ENCODE measurements at places on chromosomes 1 and 21.

- DNase-seq = peak; percentile 28
Observed at GRCh38 chr1:1099506-1100183, 16.2 kb downstream of the C1orf159 start.

GRCh38 chr1:206734499-206735142 lies 36.0 kb upstream of the IL19 start:
- peak; percentile 73 for DNase-seq

DNA sequence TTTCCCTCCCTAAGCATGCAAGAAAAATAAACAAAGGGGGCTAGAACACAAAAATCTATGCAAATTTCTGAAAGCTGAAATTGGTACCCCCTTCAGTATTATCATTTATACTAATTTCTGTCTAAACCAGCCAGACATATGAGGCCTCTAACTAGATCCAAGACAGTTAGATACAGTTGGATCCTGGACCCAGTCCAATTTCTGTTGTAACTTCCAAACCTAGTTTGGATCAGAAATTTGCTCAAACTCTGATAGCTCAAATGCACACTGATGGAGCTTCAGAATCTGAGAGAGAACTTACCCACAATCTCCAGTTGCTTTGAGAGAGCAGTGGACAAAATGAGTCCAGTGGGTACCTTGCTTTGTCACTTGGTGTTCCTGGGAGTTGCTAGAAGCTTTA lies 11.9 kb downstream of the CEP350 start:
- DNase-seq = no peak

DNA sequence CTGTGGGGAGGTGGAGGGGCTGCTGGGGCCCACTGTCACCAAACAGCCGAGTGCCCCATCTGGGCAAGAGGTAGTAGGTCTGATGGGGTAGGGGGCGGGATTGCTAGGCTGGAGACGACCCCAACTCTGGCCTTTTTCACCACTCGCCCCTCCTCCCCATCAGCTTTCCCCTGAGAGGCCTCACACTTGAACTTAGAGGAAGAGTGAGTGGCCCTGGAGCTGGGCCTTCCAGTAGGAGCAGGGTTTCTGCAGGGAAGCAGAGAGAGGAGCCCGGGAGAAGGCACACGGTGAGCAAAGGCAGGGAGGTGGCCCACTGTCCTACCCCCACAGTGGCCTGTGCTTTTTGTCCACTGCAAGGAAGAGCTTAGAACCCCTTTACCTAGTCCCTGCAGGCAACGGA lies 111.9 kb upstream of the WNT4 start:
- no peak for DNase-seq

GRCh38 chr1:89198081-89198480 lies 661 bp downstream of the GBP4 start:
- no peak for DNase-seq

DNA sequence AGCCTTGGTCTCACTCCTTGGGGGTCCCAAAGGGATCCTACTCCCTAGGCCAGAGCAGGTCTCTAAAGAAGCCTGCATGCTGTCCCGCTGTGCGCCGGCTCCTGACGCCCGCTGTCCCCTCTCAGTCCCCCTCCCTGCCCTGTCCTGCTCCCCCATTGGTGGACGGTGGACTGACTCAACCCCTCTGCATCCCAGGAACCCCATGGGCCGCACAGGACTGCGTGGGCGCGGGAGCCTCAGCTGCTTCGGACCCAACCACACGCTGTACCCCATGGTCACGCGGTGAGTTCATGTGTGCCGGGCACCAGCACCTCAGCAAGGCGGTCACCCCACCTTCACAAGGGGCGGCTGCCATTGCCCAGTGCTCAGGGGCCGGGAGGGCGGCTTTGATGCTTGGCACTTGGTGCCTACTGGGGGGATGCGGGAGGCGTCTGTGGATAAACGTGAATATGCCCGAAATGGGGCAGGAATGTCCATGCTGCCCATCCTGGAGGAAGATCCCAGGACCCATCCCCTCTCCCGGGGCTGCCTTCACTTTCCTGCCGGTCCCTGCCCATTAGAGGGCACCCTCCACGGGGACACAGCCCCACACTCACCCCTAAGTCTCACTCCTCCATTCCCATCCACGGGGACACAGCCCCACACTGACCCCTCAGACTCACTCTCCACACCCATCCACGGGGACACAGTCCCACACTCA lies 20.2 kb upstream of the LRRC3 start:
- no peak for DNase-seq

GRCh38 chr1:84969489-84970250 lies 27.2 kb downstream of the MCOLN2 start:
- peak; percentile 93 for DNase-seq

- DNase-seq = no peak
Observed at GRCh38 chr1:17423781-17424245, 15.7 kb downstream of the RCC2 start.

- no peak for DNase-seq
Observed at GRCh38 chr1:170686291-170686690, 22.4 kb downstream of the PRRX1 start.

- no peak for DNase-seq
Observed at GRCh38 chr1:61561666-61562065, 163.3 kb downstream of the TM2D1 start.

GRCh38 chr1:189405419-189405818 lies 1072.2 kb downstream of the BRINP3 start:
- DNase-seq = no peak

GRCh38 chr1:108601708-108602410 lies 42.0 kb downstream of the EEIG2 start:
- DNase-seq = no peak

GRCh38 chr1:233215135-233215760 lies 80.3 kb downstream of the PCNX2 start:
- DNase-seq = no peak

- DNase-seq = peak; percentile 38
Observed at GRCh38 chr1:39003281-39003680, 12.2 kb downstream of the AKIRIN1 start.

DNA sequence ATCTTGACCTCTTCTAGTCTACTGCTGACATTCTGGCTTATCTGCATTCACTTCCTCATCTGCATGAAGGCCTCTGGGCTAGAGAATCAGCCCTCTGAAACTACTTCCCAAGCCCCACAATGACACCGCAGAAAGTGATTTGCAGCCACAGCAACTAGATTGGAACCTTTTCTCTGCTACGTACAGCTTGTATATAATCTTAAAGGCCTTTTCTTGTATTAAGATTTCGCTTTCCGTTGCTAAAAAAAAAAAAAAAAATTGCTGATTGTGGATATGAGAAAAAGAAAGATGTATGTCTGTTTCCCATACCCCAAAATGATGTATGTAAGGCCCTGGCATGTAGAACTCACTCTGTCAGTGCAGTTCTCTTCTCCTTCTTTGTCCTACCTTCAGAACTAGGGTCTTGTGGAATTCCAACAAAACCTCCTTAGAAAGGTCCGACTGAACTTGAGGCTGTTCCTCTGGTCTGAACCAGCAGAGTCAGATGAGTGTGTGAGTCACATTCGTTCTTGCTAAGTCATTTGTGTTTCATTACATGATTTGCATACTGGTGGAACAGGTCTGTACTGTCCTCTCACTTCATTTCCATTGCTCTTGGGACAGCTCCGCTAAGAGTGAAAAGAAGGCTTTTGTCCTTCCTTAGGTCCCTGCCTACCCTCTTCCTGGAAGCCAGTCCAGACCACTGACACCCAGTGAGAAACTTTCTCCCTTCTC lies 62.7 kb downstream of the PLPP3 start:
- no peak for DNase-seq

DNA sequence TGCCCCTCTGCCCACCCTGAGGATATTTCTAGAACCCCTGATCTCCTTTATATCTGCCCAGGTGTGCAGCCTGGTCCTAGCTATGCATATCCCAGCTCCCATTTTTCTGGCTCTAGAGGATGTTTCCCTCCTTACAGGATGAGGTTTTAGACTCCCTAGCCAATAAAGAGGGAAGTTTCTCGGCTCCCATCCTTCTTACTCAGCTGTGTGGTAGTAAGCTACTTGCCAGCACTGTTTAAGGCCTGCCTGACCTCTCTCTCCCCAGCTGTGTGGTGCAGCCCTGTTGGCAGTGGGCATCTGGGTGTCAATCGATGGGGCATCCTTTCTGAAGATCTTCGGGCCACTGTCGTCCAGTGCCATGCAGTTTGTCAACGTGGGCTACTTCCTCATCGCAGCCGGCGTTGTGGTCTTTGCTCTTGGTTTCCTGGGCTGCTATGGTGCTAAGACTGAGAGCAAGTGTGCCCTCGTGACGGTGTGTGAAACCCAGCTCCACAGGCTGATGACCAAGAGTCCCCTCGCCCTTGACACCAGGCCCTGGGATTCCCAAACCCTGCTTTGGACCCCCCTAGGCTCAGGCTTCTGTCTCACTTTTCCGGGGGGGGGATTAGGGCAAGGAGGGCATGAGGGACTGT lies 7.8 kb upstream of the P3R3URF start:
- DNase-seq = no peak

GRCh38 chr1:20367116-20367585 lies 76.5 kb downstream of the VWA5B1 start:
- DNase-seq = peak; percentile 14

GRCh38 chr1:101290119-101290921 lies 53.5 kb downstream of the S1PR1 start:
- no peak for DNase-seq

DNA sequence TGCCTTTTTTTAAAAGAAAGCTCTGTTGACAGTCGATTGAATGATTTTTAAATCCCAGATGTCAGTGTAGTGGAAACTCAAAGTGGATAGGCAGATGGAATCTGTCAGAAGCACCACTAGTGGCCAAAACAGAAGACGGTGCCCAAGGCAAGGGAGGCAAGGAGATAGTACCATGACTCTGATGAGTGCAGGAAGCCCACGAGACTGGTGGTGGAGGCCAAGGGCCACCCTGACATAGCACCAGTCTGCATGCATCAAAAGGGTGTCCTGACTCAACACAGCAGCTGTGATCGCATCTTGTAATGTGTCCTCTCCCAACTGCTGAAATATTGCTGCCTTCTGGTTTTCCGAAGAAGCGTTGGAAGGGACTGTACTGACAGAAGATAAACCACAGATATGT lies 124.1 kb upstream of the PAPPA2 start:
- DNase-seq = no peak

- no peak for DNase-seq
Observed at GRCh38 chr1:208071435-208072031, 160.6 kb upstream of the CD34 start.

DNA sequence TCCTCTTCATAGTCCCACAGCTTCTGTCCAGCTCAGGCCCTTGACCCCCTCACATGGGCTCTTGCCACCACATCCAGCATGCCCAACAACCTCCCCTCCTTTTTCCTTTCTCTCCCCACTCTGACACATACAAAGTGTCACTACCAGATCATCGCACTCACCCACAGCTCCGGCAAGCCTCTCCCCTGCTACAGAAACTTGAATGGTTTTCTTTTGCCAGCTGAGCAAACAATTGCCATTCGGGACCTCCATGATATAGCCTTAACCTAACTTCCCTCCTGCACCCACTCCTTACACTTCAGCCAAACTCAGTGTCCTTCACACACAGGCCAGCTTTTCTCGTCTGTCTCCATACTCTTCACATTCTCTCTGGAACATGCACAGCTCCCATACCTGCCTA lies 43.3 kb downstream of the MAB21L3 start:
- DNase-seq = no peak

DNA sequence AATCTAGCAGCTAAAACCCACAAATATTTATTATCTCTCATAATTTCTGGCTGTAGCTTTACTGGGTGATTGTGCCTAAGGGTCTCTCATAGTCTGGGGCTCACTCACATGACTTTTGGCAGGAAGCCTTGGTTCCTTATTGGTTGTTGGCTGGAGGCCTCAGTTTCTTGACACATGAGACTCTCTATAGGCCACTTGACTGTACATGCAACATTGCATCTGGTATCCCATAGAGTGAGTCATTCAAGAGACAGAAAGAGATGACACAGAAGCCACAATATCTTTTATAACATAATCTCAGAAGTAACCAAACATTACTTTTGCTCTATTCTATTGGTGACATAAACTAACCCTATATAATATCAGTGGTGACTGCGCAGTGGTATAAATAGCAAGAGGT lies 128.5 kb upstream of the HNRNPU start:
- no peak for DNase-seq

- DNase-seq = no peak
Observed at GRCh38 chr1:56315293-56315942, 263.9 kb downstream of the PLPP3 start.

- DNase-seq = no peak
Observed at GRCh38 chr21:15128267-15128666, 63.5 kb upstream of the NRIP1 start.
